ENCODE measurements at places on chromosomes 16 and 17.

- DNase-seq: no peak
Measured at GRCh38 chr16:58464916-58465731, 34.8 kb upstream of the NDRG4 start.

DNA sequence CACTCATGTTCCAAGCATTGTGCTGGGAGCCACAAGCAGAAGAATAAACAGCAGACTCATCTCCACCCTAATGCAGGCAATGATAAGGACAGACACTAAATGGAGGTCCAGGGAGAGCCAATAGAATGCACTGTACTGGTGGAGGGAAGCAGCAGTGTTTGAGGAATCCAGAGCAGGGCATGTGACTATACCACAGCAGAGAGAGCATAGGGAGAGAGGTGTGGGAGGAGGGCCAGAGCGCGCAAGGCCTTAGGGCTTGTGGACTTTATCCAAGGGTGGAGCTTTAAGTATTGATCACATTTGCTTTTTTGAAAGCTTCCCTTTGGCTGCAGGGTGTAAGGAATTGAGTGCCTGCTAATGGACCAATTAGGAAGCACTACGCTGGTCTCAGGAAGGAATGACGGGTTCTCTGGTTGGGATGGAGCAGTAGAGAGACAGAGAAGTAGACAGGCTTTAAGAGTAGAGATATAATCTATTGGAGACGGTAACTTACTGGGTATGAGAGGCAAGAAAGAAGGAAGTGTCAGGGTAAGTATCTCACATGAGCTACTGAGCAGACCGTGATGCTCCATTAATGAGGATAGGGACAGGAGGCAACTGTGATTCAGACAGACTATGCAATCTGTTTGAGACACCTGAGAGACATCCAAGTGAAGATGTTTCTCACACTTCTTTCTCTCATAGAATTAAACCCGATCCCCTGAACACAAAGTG, 82.2 kb downstream of the MYO1D start:
- DNase-seq: no peak

- no peak for DNase-seq
Measured at GRCh38 chr17:17842111-17842876, 5.5 kb upstream of the SREBF1 start.

DNA sequence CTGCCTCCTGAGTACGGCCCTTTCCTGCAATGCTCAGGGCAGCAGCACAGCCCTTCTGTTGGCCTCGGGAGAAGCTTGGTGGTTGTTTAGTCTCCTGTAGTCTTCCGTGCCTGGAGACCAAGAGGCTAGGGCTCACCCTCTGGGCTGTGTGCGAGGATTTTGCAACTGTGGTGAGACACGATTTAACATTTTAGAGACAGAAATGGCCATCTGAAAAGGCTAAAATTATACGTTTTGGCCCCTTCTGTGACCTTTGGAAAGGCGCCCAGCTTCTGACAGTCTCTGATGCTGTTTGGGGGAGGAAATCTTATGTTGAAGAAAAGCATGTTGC, 33.1 kb downstream of the FOXL1 start:
- DNase-seq: no peak

GRCh38 chr17:31085563-31085962, 9.2 kb upstream of the NF1 start:
- no peak for DNase-seq

DNA sequence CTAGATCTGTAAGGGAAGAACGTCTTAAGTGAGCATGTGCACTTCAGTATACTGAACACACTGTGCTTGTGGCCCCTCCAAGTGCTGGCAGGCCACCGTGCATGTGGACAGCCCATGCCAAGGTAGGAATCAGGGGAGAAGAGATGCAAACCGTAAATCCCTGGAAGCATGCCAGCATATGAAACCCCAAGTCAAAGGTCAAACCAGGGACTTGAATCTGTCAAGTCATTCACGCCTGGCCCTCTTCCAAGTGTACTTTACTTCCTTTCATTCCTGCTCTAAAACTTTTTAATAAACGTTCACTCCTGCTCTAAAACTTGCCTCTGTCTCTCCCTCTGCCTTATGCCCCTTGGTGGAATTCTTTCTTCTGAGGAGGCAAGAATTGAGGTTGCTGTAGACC, 2.8 kb upstream of the ATXN2L start:
- DNase-seq: no peak

DNA sequence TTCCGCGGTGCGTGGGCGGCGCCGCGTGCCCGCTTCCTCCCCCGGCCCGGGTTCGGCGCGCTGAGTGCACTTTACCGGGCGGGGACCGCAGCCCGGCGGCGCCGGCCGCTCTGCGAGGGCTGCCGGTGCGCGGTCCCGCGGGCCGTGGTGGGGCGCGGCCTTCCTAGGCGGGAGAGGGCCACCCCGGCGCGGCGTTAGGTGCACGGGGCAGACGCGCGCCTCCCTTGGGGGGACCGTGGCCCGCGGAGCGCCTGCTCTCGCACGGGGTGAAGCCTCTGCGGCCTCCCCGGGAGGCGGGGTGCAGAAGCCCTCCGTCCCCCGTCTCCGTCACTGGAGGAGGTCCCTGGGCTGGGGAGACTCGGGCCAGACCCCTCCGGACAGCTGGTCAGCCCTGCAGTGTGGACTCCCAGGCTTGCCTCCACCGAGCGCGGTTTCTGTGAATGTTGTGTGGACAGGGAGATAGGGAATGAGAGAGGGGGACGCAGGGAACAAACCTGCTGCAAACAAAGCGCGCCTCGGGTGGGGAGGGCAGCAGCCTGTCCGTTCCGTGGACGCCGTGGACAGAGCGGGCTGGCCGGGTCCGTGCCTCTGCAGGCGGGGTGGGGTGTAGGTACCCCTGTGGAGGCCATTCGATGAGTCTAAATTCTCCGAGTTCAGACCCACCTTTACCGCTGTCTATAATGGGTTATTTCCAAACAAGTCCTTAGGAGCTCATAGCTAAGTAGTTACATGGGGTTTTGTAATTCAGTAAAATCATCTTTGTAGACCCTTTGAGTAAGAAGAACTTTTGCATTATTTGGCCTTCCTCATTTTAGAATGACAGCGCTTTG, 721 bp downstream of the TBCD start:
- DNase-seq: no peak

- DNase-seq: no peak
Measured at GRCh38 chr17:50210240-50211225, 9.1 kb upstream of the COL1A1 start.
